ENCODE measurements at places on chromosomes 16 and 17.

DNA sequence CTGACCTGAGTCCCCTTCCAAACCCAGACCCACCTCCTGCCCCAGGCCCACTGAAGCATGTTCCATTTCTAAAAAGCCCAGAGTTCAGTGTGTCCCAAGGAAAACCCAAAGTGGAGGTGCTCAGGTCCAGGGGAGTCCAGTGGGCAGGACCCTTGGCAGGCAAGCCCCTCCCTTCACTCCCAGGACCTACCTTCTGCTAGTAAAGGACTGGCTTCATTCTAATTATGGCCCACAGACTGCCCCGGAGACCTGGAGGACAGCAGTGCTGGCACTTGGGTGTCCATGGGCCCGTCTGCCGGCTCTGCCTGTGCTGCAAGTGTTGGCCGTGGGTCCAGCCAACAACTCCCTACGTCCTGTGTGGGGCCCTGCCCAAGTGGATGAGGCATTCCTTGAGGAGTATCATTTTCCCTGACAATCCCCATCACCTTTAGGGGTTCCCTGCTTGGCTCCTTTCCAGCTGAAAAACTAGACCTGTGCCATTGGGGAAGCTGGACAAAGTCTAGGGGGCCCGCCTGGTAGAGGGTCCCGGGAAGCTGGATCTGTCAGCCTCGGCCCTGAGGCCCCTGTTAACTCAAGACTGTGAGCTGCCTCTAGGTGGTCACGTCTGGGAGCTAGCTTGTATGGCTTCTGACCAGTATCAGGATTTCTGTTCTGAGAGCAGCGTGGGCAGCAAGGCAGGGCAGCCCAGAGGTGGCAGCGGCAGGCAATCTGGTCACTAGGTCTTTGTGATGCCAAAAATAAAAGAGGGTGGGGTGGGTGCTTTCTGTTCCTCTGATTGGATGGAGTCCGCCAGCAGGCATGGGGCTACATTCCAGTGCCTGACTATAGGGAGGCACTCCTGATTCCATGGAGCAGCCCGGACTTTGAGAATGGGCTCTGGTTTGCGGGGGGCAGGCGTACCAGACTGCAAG, 8.2 kb downstream of the CBX2 start:
- no peaks in the 10 kb centered on the region for H3K36me3 ChIP-seq
- no peak overlapping the region for H3K4me3 ChIP-seq
- peaks cover 57% of the 10 kb centered on the region for H3K27me3 ChIP-seq
- no peaks in the 10 kb centered on the region for H3K4me1 ChIP-seq
- no peak overlapping the region for H3K27ac ChIP-seq

DNA sequence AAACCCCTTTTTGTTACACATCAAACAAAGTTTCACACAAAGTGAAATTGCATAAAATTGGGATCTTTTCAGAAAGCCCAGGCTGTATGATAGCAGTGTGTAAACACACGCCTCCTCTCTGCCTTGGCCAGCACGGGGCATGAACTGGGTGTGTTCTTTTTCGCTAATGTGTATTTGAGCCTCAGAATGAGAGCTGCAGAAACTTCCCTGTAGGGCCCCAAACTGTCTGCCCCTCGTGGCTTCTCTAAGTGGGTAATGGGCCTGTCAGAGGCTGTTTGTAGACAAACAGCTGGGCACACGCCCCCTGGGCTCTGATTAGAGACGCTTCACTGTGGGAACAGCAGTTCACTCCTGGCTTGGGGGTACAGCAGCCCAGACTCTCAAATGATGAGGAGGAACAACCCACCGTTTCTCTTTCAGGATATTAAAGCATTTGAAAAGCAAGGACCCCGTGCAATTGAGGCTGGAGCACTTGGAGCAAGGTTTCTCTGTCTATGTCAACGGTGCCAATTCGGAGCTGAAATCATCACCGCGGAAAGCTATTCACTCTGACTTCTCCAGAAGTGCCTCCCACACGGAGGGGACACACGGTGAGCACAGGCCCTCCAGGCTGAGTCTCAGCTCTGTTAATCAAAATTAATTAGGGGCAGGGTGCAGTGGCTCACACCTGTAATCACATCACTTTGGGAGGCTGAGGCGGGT, 78.4 kb downstream of the KATNIP start:
- no peak overlapping the region for H3K27ac ChIP-seq
- no peaks in the 10 kb centered on the region for H3K36me3 ChIP-seq
- no peak overlapping the region for H3K4me3 ChIP-seq
- DNase-seq, result no peak
- H3K27me3 ChIP-seq, result no peaks in the 10 kb centered on the region

GRCh38 chr17:3965118-3965800, 1.0 kb upstream of the ATP2A3 start:
- no peaks in the 10 kb centered on the region for H3K36me3 ChIP-seq
- peaks cover 12% of the 10 kb centered on the region for H3K27me3 ChIP-seq
- peaks cover 32% of the 10 kb centered on the region for H3K4me1 ChIP-seq
- H3K4me3 ChIP-seq, result peak overlapping the region; percentile 62

DNA sequence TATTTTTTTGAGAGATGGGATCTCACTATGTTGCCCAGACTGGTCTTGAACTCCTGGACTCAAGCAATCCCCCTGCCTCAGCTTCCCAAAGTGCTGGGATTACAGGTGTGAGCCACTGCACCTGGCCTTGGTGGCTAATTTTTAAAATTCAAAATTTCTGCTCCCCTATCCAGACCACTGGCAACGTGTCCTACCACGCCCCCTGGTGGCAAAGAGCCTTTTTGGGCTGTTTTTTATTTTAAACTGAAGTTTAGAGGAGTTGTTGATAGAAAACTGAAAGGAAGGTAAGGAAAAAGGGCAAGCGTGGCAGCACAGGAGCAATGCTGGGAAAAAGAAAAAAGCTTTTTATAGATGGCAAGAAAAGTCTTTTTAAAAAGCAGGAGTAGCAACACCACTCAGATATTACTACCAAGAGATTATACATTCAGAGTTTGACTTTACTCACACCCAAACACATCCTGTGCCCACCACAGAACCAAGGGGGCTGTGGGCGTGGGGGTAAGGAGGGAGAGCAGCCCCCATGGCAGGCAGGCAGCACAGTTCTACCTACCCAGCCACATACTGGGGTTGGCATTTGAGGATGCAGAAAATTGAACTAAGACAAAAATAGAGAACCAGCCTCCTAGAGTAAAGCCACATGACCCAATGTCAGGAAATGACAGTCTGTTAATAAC, 4.2 kb upstream of the MXRA7 start:
- peak overlapping the region; percentile 77 for H3K27ac ChIP-seq
- peaks cover 13% of the 10 kb centered on the region for H3K4me1 ChIP-seq
- H3K4me3 ChIP-seq, result no peak overlapping the region
- H3K27me3 ChIP-seq, result no peaks in the 10 kb centered on the region
- DNase-seq, result peak; percentile 71

- DNase-seq, result no peak
- H3K4me3 ChIP-seq, result no peak overlapping the region
- H3K4me1 ChIP-seq, result no peaks in the 10 kb centered on the region
- no peaks in the 10 kb centered on the region for H3K27me3 ChIP-seq
Measured at GRCh38 chr16:10552281-10552680, 28.1 kb downstream of the EMP2 start.

DNA sequence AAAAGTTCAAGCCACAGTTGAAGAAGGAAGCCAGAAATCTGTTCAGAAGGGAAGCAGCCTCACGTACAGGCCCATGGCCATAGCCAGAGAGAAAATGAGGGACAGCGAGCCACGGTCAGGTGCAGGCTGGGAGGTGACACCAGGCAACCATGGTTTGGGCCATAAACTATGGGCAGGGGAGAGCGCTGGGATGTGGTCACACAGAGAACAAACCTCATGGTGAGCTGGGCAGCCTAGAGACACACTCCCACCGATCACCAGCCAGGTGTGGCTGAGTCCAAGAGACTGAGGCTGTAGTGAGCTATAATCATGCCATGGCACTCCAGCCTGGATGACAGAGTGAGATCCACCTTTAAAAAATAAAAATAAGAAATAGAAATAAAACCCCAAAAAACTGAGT, 76.5 kb downstream of the NETO2 start:
- no peaks in the 10 kb centered on the region for H3K4me1 ChIP-seq
- H3K4me3 ChIP-seq, result no peak overlapping the region
- DNase-seq, result no peak
- H3K36me3 ChIP-seq, result no peaks in the 10 kb centered on the region

- H3K4me3 ChIP-seq, result no peak overlapping the region
- H3K4me1 ChIP-seq, result peaks cover 12% of the 10 kb centered on the region
- DNase-seq, result peak; percentile 61
- no peak overlapping the region for H3K27ac ChIP-seq
- H3K36me3 ChIP-seq, result peaks cover 59% of the 10 kb centered on the region
Measured at GRCh38 chr16:50313596-50314478, 47.5 kb downstream of the ADCY7 start.

GRCh38 chr16:333406-334094, 19.0 kb downstream of the AXIN1 start:
- no peak for DNase-seq
- H3K27me3 ChIP-seq, result no peaks in the 10 kb centered on the region
- H3K27ac ChIP-seq, result no peak overlapping the region
- no peak overlapping the region for H3K4me3 ChIP-seq
- H3K36me3 ChIP-seq, result no peaks in the 10 kb centered on the region
- peaks cover 13% of the 10 kb centered on the region for H3K4me1 ChIP-seq

- no peaks in the 10 kb centered on the region for H3K27me3 ChIP-seq
- DNase-seq, result no peak
- no peak overlapping the region for H3K4me3 ChIP-seq
- H3K4me1 ChIP-seq, result no peaks in the 10 kb centered on the region
- H3K27ac ChIP-seq, result no peak overlapping the region
Measured at GRCh38 chr17:60327134-60327900, 64.6 kb downstream of the USP32 start.

DNA sequence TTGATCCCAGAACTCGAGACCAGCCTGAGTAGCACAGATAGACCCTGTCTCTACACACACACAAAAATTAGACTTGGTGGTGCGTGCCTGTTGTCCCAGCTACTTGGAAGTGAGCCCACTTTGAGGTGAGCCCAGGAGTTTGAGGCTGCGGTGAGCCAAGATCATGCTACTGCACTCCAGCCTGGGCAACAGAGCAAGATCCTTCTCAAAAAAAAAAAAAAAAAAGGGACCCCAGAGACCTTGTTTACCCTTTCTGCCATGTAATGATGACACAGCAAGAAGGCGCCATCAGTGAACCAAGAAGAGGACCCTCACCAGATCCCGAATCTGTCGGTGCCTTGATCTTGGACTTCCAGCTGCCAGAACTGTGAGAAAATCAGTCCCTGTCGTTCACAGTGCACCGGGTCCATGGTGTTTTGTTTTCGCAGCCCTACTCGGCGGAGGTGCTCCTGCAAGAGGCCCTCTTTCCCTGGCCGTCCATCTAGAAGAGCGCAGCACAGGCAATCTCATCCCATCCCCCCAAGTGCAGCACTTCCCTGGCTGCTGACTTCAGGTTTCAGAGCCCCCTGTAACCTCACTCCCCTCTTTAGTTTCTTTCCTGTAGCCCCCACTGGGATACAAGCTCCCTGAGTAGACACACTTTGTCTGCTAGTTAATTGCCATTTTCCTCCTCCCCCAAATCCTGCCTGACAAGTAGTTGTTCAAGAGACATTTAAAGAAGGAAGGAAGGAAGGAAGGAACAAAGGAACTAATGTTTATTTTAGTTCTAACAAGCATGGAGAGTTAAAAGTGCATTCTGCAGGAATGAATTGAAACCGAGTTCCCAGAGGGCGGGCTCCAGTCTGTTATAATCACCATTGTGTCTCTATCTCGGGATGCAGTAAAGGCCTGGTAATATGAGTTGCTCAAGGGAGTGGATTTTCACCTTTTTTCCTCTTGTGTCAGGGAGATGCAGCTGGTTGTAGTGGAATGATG, 115.3 kb downstream of the SNX29 start:
- no peaks in the 10 kb centered on the region for H3K36me3 ChIP-seq
- no peak for DNase-seq
- no peak overlapping the region for H3K4me3 ChIP-seq

DNA sequence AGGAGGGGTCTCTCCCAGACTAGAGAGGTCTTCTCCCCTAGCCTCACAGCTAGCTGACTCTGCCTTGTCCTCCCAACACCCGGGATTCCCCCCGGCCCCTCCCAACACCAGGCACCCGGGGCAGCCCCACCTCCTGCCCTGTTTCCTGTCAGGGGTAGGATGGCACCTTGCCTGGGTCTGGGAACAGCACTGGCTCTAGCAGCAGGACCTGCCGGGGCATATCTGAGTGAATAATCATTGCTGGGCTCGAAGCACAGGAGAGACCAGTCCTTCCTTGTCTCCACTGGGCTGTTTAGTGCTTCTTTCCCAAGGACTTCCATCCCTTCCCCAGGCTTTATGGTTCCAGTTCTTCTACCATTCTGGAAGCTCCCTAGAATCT, 25.7 kb downstream of the MINK1 start:
- no peak overlapping the region for H3K4me3 ChIP-seq
- peak overlapping the region; percentile 61 for H3K27ac ChIP-seq
- H3K36me3 ChIP-seq, result peaks cover 8% of the 10 kb centered on the region

- peak; percentile 42 for DNase-seq
- H3K36me3 ChIP-seq, result no peaks in the 10 kb centered on the region
- no peak overlapping the region for H3K27ac ChIP-seq
- peak overlapping the region; percentile 51 for H3K4me3 ChIP-seq
Measured at GRCh38 chr17:28384281-28385036, 13.0 kb downstream of the SARM1 start.

DNA sequence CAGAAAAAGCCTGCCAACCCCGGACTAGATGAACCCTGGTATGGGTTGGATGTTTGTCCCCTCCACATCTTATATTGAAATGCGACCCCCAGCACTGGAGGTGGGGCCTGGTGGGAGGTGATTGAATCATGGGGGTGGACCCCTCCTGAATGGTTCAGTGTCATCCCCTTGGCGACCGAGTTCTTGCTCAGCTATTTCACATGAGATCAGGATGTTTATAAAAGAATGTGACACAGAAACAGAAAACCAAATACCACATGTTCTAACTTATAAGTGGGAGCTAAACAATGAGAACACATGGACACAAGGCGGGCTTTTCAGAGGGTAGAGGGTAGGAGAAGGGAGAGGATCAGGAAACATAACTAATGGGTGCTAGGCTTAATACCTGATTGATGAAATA, 576.0 kb upstream of the HSBP1 start:
- no peak overlapping the region for H3K4me3 ChIP-seq
- H3K36me3 ChIP-seq, result no peaks in the 10 kb centered on the region
- H3K4me1 ChIP-seq, result no peaks in the 10 kb centered on the region
- no peak for DNase-seq
- no peaks in the 10 kb centered on the region for H3K27me3 ChIP-seq
- H3K27ac ChIP-seq, result no peak overlapping the region

DNA sequence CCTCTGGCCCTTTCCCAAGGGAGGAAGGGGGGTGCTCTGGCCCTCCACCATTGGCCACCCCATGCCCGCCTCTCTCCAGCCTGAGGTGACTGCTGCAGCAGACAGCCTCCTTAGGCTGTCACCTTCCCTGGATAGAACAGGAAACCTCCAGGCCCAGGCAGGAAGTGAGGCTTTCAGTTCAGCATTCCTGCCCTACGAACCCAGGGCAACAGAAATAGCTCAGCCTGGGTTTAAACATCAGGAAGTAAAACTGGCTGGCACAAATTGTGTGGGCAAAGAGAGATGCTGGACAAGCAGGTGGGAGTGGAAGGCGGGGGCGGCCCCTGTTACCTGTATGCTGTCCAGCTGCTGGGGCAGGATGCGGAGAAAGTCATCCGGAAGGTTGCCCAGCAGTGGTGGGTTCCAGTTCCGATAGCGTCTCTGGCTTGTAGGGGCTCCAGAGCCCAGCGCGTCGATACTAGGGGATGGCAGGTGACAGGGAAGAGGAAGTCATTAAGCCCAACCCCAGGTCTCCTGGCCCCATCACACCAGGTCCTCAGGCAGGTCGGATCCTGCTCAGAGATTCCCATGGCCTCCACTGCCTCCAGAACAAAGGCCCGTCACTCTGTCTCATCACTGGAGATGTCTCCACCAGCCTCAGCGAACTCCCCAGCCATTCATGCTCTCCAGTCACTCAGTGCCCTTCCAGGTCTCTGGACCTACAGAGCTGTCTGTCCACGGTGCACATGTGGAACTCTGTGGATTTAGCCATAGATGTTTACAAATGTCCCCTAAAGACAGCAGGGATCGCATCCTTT, 23.6 kb upstream of the MRPS23 start:
- H3K27ac ChIP-seq, result peak overlapping the region; percentile 90
- H3K4me1 ChIP-seq, result peaks cover 80% of the 10 kb centered on the region
- peaks cover 16% of the 10 kb centered on the region for H3K36me3 ChIP-seq
- no peak overlapping the region for H3K4me3 ChIP-seq
- H3K27me3 ChIP-seq, result no peaks in the 10 kb centered on the region
